ENCODE measurements at places on chromosomes 6 and 20.

DNA sequence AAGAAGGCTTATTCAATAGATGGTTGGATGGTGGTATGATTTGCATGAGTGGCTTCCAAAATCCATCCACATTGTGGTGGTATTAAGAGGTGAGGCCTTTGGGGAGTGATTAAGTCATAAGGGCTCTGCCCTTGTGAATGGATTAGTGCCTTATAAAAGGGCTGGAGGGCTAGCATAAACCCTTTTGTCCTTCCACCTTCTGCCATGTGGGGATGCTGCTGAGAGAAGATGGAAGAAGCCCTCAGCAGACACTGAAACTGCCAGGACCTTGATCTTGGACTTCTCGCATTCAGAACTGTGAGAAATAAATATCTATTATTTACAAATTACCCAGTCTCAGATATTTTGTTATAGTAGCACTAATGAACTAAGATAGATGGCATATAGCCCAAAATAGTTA lies 27.8 kb upstream of the SRPK1 start:
- DNase-seq: peak; percentile 21

GRCh38 chr20:56360133-56360907 lies 1.5 kb downstream of the FAM210B start:
- DNase-seq: no peak

GRCh38 chr6:80489911-80490635 lies 383.6 kb downstream of the BCKDHB start:
- no peak for DNase-seq

GRCh38 chr6:33314515-33314942 lies 651 bp upstream of the TAPBP start:
- DNase-seq: peak; percentile 72

GRCh38 chr6:16322666-16323312 lies 84.4 kb downstream of the GMPR start:
- peak; percentile 93 for DNase-seq

GRCh38 chr20:22160101-22160652 lies 424.2 kb downstream of the FOXA2 start:
- no peak for DNase-seq

- no peak for DNase-seq
Measured at GRCh38 chr6:133108419-133108818, 132.7 kb upstream of the EYA4 start.

DNA sequence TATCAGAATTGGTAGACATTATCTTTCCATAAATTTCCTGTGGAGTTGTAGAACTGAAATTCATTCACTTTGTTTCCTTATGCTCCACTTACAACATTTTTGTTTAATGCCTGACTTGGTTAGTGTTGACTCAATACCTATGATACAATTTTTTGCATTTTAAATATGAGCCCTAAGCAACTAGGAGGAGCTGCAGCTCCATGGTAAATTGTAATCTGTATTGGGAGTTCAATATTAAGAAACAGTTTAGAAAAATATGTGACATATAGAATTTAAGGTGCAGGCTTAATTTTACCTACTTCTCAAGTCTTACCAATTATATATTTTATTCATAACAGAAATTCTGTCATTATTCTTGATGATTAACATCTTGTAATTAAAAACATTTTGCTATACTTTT lies 868.3 kb downstream of the EYS start:
- DNase-seq: no peak

DNA sequence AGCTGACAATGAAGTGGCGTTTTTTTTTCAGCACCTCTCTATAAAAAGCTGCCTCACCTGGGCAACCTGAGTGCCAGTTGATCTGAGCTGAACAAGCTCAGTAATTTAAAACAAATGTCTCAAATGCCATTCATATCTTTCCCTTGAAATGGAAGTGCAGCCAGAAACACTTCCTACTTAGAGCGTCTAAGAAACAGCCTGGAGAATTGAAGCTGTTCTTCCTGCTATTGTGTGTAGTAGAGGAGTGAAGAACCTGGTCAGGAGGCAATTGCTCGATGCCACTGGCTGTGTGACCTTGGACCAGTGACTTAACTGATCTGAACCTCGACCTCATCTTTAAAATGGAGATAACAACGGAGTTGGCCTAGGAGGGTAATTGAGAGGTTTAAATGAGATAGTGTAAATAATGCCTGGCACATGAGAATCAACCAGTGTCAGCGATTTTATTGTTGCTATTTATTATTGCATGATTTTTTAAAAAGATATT lies 95.4 kb upstream of the FOXQ1 start:
- DNase-seq: no peak

DNA sequence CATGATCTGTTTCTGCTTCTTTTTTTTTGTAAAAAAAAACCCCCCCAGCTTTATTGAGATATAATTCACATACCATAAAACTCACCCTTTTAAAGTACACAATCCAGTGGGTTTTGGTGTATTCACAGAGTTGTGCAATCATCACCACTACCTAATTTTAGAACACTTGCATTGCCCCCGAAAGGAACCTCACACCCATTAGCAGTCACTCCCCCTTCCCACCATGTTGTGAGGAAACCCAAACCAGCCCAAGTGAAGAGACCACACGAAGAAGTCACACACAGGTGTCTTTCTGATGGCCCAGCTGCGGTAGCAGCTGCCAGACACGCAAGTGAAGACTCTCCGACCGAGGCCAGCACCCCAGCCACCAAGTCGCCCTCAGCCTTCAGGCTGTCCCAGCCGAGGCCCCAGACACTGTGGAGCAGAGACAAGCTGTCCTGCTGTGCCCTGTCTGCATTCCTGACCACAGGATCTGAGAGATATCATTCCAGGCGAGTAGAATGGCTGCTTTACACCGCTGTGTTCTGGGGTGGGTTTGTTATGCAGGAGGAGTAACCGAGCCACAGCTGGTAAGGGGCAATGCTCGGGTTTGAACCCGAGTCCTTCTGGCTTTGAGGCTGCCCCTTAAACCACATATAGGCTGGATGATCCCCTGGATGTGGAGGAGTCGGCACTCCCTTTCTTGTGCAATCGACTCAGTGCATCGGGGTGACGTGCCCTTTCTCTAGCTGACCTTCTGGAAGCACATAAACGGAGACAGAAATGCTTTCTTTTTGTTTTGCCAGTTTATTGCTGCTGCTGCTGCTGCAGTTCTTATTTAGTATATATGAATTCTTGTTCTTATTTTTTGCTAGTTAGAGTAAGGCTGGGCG lies 59.1 kb upstream of the PTPN1 start:
- DNase-seq: peak; percentile 42

GRCh38 chr20:8393381-8393780 lies 261.3 kb downstream of the PLCB1 start:
- no peak for DNase-seq

DNA sequence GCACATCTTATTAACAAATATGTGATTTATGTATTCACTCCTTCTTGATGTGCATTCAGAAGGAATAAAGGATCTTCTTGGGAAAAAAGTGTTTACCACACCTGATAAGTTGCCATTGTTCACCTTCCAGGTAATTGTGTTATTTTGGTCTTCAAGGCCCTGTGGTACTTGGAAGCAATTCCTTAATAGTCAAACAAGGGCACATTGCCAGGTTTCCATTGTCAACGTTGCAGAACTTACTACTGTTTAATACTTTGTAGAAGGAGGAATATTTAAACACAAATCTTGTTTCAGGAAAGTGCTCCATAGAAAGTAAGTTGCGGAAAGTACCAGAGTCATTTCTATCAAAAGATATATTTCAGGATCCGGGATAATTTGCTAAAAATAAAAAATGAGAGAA lies 129.5 kb upstream of the SGK1 start:
- no peak for DNase-seq
